Tibial nerve (tissue), 4 donors: ENCODE measurements at places on chromosomes 3 and 15. TPM values are rescaled to one million over a fixed set of nuclear protein-coding genes. Genes with fewer than 3 reads are reported as not detected.

GRCh38 chr3:106097817-106098435 lies 229.1 kb upstream of the CBLB start:
- DNase-seq: no peak

Gene ANP32A
- 47.4 TPM for total RNA-seq

Gene OXTR
- total RNA-seq: 2.0 TPM

- DNase-seq: peak; percentile 51
Observed at GRCh38 chr15:69794645-69795469, 302.9 kb downstream of the TLE3 start.

GRCh38 chr15:66017792-66018487 lies 148.6 kb downstream of the RAB11A start:
- no peak for DNase-seq

Gene CMSS1
- 19.9 TPM for total RNA-seq

DNA sequence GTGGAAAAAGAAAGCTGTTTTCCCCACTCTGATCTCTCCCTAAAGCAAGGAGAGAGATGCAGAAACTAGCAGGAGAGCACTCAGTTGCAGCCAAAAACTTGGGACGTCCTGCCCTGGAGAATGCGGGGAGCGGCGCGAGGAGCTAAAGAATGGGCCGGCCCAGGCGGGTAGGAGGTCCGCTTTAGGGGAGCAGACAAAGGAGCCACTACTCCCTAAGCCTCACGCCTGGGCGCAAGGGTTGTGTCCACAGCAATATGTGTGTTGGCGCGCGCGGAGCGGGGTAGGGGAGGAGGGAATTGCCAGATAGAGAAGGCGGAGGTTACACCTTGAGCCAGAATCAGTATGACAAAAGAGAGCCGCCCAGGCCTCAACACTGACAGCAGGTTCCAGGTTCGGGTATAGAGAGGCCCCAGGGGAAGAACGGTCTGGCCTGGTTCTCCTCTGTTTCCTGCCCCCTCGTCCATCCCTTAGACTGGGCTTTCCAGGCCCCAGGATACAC lies 2.9 kb downstream of the WNT5A start:
- no peak for DNase-seq

- DNase-seq: no peak
Observed at GRCh38 chr15:33865416-33865815, 102.9 kb upstream of the CHRM5 start.
